ENCODE measurements at places on chromosomes 16 and 17.

DNA sequence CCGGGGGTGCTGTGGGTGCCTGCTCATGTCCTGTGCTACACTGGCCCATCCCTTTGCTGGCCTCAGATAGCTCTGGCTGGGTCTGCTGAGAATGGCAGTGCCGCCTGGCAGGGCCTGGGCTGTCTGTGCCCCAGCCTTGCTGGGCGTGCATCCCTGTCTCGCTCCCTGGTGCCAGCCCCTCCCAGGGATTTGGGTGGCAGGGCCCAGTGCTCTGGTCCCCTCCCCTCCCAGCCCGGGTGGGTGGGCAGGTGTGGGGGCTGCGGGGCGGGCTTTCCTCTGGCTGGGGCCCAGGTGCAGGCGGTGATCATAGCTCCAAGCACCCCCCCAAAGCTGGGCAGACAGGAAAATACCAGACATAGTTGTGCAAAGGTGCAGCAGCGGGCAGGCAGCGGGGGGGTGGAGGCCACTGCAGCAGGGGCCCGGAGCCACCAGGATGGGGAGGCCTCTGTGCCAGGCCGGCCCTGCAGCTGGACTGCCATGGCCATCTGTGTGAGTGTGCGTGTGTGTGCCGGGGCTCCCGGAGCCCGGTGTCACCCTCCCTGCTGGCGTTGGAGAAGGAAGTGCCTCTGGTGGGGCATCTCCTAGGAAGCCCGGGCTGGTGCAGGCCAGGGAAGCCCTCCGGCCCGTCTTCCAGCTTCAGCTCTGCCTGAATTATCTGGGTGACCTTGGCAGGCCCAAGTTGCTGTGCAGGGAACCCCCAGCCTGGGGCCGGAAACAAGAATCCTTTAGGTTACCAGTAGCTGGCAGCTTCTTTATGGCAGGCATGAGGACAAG lies 7.4 kb downstream of the GLIS2 start:
- no peak for DNase-seq

GRCh38 chr16:61530697-61531096 lies 505.5 kb downstream of the CDH8 start:
- no peak for DNase-seq

DNA sequence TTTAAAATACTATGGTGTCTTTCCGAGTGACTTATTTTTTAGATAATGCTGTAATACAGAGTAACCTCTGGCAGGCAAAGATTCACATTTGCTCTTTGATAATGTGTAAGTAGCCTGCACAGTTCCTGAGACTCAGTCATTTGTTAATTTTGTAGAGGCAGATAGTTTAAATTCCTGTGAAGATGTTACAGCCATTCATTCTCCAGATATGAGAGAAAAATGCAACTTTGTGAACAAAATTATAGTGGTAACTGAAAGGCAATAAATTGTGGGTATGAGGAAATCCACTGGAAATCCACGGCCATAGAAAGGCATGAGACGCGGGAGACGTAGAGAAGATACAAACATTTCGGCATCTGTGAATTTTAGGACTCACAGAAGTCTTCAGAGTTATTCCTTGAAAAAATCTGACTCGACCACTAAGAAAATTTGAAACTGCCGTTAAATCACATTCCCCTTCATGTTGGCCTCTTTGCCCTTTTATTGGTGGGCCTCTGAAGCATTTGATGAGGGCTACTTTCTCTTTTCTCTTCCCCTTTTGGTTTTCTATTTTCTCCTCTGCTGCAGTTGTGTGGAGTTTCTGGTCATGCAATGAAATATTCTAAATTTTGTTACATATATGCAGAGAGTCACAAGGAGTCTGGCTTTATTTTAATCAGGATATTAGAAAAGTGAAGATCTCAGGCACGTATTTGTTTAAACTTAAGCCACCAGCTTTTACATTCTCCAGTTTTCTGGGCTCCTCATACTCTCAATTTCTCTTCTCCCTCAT lies 18.8 kb downstream of the HS3ST3A1 start:
- no peak for DNase-seq

- no peak for DNase-seq
These were observed 11.1 kb upstream of the NUDT7 start for GRCh38 chr16:77711179-77711578.

- DNase-seq = no peak
These were observed 481.9 kb upstream of the ERCC4 start for GRCh38 chr16:13438064-13438463.

DNA sequence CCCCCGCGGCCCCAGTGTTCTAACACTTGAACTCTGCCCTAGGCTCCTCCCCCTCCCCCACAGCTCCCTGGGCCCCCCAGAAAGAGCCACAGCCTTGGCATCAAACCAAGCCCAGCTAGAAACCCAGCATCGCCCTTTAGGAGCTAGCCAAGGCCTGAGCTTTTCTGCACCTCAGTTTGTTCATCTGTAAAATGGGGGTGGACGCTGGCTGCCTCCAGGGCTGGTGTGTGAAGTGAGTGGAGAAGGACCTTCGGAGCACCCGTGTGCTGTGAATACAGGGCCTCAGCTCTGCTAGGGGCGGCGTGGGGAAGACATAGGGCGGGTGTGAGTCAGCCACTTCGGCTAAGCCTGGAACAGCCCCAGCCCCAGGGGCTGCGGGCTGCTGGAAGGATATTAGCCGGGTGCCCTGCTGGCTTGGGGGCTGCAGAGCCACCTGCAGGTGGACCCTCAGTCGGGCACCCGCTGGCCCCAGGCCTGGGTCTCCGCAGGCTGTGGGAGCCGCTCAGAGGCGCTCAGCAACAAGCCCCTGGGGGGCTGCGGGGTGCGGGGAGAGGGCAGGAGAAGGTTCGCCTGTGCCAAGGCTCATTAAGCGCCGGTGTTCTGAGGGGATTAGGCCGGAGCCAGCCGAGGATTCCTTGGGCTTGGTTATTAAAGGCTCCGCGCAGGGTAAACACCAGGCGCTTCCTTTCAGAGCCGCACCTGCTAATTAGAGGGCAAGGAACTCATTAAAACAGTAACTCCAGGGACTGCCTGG lies 217.0 kb upstream of the CIBAR2 start:
- no peak for DNase-seq

DNA sequence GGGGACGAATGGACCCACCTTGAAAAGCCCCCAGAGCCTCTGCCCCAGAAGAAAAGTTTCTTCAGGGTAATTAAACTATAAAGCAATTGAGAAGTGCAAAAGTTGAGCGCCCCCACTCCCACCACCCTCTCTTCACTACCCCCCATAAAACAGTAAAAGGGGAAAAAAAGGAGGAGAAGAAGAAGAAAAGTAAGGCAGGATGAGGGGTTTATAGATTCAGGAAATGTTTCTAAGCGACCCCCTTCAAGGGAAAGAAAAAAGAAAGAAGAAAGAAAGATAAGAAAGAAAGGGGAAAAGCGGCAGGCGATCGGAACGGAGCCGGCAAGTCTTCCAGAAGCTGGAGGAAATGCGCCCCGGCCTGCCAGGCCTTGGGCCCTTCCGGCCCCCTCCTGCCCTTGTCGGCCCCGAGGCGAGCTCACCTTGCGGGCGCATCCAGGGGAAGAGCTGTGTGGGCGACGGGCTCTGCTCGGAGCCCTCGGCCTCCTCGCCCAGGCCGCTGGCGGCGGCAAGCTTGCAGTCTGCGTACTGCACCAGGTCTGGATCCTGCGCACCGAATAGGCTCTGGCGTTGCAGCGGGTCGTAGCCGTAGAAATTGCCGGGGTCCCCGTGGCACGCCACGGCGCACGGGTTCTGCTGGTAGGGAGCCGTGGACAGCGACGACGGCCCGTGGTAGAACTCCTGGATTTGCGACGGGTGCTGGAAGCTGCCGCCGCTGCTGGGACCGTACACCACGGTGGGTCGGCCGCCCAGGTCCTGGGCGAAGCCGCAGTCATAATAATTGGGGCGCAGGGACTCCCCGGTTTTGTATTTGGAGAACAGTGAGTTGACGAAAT lies 1.0 kb downstream of the HOXB8 start:
- no peak for DNase-seq

- no peak for DNase-seq
These were observed 4.1 kb downstream of the METTL22 start for GRCh38 chr16:8625491-8626087.

DNA sequence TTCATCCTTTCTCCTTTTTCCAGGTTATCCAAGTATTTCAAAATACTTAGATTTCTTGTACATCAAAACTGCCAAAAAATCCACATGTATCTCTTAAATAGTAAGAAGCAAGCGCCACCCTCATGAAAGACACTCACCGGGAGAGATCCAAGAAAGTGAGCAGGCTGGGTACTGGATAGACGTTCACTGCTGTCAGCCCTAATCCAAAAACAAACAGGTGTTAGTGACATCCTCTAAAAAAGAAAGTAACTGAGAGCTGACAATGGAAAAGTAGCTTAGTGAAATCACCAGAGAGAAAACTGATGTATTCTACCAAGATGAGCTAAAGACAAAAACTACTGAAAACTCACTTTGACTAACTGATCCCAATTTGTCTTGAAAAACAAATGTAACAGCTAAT lies 46.1 kb downstream of the MARVELD3 start:
- DNase-seq = no peak

GRCh38 chr17:8392274-8392673 lies 5.4 kb downstream of the RNF222 start:
- DNase-seq = no peak

DNA sequence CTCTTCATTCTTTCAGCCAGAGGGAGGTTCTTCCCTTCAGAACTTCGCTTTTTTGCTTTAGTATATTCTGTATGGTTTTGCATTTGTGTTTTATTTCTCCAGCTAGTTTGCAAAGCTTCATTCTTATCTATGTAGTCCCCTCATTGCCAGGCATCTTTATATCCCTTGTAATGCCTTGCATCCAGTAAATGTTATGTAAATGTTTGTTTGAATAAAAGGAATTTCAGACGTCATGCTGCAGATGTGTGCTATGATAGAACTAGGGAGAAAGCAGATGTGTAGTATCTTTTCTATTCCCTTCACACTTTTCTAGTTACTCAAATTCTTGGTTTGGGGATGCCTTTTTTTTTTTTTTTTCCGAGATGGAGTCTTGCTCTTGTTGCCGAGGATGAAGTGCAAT lies 62.6 kb upstream of the RASL10B start:
- no peak for DNase-seq

DNA sequence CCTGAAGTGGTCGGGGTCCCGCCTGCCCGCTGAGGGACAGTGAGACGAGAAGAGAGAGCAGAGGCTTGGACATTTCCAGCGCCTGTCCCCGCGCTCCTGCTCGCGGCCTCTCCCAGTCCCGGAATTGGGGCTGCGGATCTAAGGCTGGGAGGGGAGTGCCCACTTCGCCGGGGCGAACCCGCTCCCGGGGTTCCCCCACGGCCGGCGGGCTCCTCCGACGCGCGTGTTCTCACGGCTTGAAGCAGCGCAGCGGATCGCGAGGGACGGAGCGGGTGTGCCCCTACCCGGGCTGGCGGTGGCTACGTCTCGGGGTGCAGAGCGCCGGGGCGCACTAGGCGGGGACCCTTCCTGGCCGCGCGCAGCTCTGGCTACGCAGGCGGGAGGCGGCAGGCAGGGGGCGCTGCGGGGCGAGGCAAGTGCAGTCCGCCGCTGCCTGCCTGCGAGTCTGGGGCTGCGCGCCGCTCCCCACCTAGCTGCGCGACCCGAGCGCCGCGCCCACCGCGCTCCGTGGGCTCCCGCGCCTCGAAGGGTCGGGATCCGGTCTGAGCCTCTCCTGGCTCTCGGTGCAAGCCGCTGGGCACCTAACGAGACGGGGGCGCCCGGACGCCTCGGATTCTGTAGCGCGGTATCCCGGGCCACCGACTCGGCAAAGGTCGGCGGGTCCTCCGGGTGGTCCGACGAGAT lies 1.2 kb downstream of the NGFR start:
- DNase-seq = peak; percentile 61

- no peak for DNase-seq
These were observed 6.2 kb downstream of the NT5M start for GRCh38 chr17:17309356-17309755.

DNA sequence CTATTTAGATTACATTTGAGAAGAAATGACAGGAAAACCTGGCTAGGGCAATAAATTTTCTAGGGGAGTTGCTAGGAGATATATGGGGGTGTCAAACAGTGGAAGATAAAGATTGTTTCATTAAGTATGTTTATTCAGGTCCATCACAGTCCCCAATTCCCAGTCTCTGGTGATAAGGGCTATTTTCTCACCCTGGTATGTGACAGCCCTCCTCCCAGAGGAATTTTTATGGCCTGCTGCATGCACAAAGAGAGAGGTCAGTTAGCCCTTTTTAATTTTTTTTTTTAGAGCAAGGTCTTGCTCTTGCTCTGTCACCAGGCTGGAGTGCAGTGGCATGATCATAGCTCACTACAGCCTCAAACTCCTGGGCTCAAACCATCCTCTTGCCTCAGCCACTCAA lies 53.6 kb upstream of the ATF7IP2 start:
- DNase-seq = no peak

DNA sequence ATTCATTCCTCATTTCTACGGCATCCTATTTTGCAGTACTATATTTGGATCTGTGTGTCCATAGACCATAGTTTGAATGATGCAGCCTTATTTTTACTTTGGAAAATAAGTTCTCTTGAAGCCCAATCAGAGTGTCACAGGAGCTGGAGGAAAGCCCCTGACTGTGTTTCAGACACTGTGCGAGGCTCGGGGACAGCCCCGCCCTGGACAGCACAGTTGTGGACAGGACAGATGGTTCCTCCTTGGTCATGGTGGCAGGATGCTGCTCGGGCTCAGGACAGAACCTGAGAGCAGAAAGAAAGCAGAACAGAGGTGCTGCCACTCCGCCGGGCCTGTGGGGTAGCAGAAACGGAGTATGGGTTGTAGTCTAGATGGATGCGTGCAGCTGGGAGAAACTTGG lies 22.9 kb downstream of the BANP start:
- no peak for DNase-seq

GRCh38 chr16:22322021-22322471 lies 24.8 kb downstream of the POLR3E start:
- DNase-seq = no peak
